Activated CD4-positive, CD25-positive, alpha-beta regulatory T cell treated with anti-CD3 and anti-CD28 coated beads, Interleukin-2, amount 50 U/mL, for 16 hours (primary cell): ENCODE measurements at places on chromosomes 5 and 9.
A peak's percentile ranks its signal among the peaks of the same experiment; 100 is the strongest.

DNA sequence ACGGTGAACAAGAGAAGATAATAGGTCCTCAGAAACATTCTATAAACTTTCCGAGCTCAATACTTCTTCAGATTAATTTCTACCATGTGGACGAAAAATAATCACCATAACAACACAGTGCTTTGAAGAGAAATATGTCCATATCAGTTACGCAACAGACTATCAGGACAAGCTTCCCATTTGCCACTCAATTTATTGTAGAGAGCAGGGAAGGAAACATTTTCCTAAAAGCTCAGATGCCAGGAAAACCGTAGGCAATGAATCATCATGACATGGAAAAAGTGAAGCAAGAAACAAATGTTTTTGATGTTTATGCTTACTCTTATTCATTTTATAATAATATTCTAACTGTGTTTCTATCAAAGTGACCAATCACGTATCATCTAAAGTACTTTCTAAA is 87.6 kb downstream of the S1PR3 start:
- no peak for DNase-seq

- DNase-seq = peak; percentile 64
These were observed 6.3 kb upstream of the GARIN3 start for GRCh38 chr5:157172403-157172802.

DNA sequence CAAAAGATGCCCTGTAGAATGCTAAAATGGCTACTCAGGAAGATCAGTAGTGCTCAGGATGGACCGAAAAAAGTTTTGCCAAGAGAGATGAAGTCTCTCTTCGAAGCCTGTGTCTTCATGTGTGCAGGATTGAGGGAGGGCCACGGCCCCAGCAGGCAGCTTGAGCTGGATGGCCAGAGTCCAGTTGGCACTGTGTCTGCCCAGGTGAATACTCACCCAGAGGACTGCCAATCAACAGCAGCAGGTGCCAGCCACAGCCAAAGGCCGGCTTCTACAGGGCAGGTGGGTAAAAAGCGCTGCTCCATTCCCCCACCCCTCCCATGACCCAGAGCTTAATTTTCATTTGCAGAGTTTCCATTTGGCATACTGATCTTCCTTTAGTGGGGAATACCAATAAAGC is 287.9 kb upstream of the ZNF608 start:
- no peak for DNase-seq

GRCh38 chr5:7638456-7638855 is 212.5 kb downstream of the CFAP90 start:
- no peak for DNase-seq

DNA sequence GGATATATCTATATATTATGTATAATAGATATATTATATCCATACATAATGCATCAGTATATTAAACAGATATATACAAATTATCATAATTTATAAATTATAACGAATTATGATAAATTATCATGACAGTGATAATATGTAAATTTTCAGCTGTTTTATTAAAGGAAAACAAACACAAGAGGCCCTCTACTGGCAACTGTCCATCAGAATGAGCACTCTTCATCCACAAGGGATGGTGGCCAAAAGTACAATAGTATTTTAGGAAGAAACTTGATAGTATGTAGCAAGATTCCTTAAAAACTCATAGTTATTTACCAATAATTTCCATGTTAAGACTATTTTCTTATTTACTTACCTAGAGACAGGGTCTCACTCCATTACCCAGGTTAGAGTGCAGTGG is 113.3 kb upstream of the LPAR1 start:
- no peak for DNase-seq

- no peak for DNase-seq
These were observed 27.2 kb downstream of the CCDC69 start for GRCh38 chr5:151196556-151197290.

- DNase-seq = no peak
These were observed 180.8 kb downstream of the RGS3 start for GRCh38 chr9:113644321-113644720.

- DNase-seq = no peak
These were observed 26.3 kb upstream of the CEP120 start for GRCh38 chr5:123449424-123449974.

DNA sequence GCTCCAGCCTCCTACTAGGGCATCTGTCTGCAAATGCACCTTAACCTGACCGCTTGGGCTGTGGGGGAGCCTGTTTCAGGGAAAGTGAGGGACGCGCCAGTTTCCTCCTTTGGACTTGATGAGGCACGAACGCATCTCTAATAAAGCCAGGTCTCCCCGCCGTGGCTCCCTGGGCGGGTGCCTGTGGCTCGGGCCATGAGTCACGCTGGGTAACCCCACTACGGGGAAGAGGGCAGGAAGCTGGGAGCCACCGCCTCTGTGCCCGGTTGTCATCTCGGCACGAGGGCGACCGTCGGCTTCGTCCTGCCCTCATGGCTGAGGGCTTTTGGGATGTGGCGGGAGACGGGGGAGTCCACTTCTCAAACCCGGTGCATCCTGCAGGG is 12.1 kb downstream of the NOTCH1 start:
- DNase-seq = peak; percentile 46

DNA sequence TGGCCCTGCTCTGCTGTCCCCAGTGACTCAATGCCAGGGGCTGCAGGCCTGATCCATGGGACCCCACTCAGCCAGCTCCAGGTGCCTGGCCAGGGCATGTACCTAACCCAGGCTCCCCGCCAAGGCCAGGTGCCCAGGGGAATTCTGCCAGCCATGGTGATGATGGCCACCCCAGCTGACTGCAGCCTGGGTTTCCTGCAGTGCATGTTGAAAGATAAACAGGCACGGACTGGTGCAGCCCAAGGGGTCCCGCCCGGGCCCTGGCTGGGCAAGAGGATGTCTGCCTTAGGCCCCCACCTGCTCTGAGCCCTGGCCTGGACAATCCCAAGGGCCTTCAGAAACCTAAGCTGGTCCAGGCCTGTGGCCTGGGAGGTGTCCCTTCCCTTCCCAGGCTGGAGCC is 1.2 kb downstream of the ABCA2 start:
- DNase-seq = no peak

- no peak for DNase-seq
These were observed 130.8 kb downstream of the PCSK1 start for GRCh38 chr5:96302174-96302738.

DNA sequence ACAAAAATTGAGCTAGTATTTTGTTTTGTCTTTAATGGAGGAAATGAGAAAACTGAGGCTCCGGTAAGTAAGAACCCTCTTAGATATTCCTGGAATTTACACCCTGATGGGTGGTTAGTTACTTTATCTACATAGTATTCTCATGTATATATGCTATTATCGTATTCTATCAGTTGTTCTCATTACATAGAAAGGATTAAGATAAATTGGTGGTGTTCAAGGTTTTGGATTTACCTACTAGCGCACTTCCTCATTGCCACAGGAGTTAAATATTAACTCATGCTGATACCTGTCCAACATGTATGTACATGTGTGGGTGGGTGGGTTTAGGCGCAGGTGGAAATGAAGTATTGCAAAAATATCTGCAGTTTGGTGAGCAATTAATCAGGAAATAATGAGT is 61.1 kb upstream of the IFNE start:
- DNase-seq = no peak

- no peak for DNase-seq
These were observed 21.1 kb downstream of the BNIP1 start for GRCh38 chr5:173165177-173166016.

DNA sequence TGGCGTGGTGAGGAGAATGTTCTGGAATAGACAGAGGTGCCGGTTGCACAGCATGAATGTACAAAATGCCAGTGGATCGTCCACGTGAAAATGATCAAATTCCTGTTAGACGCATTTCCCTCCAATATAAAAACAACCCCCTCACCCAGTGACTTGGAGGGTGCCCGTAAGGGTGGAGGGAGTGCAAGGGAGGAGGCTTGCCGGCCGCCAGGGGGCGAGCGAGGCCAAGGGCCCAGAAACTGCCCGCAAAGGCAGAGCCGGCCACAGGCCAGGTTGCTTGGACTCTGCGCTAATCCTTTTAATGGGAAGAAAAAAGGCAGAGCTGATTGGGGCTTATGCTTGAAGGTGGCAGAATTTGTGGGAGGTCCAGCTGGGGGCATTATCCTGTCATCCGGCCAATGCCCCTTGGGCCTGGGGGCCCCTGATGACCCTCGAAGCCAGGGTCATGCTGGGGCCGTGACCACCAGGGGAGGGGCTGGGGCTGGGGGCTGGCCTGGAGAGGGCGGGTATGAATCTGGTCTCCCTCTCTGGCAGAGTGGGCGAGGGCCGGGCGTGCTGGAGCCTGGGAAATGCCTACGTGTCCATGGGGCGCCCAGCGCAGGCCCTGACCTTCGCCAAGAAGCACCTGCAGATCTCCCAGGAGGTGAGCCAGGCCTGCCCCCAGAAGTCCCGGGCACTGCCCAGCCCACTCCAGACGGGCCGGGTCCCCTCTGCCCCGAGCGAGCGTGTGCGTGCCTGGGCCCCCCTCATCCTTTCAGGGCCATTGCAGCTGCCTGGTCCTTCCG is 12.0 kb downstream of the GPSM1 start:
- DNase-seq = no peak

DNA sequence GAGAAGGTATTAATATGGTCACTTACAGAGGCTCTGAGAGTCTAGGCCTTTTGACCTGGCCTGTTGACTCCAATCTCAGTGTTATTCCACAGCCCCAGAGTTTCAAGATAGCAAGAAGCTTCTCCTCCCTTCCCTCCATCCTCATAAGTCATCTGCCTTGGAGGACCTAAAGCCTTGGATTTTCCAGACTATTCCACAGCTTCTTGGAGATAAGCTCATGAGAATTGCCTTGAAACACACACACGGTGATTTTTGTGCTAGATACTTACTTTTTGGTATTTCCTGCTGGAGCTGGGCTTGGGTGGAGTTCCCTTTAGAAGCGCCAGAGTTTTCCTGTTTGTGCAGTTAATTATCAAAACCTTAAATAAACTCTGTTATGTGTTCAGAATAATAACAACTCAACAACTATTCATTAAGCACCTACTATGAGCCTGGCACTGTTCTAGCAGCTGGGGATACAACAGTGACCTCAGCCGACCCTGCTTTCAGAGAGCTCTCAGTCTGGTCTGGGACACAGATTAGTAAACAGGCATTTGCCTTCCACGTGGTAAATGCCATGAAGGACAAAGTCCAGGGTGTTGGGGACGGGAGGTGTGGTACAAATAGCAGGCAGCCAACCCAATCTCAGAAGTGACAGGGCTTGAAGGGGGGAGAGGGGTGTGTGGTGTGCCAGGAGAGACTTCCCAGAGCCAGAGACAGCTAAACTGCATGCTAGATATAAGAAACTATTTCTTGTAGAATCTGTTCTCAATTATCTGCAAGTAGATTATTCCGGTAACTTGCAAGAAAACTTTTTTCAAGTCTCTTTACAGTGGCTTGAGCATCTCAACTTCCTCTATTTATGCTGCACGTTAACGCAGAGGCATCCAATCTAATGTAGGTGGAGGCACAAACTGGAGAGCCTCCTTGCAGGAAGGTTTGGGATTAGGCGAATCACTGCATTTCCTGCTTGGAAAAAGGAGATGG is 55.9 kb upstream of the KLF9 start:
- no peak for DNase-seq

- DNase-seq = no peak
These were observed 1111.8 kb downstream of the TAF11L14 start for GRCh38 chr5:18745988-18746615.

DNA sequence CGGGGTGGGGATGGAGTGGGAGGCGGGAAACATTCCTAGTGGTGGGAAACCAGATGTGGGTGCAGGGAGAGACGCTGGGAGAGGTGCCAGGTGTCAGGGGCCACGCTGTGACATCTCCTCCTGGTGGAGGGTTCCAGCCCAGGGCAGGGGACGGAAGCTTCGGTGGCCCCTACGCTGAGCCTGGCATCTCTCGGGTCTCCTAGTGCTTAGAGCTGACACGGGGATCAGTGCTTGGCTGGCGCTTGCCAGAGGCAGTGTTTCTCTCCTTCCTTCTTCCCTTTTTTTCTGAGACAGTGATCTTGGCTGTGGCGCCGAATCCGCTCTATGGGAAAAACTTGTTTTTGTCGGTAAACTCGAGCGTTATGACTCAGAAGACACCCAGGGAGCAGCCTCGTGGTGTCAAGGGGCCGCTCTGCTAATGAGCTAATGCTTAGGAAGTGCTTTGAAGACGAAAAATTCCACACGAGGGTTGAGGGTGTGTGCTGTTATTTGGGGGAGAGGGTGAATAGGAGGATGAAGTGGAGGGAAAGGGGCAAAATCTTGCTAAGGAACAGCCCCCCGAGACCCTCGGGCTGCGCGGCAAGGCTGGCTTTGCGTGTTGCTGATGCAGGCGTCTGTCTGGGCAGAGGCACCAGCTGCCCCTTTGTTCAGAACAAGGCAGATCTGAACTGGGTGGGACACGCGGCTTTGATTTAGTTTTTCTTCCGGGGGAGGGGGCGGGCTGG is 20.4 kb upstream of the IER5L start:
- DNase-seq = no peak

GRCh38 chr9:16133556-16134227 is 580.8 kb downstream of the CCDC171 start:
- no peak for DNase-seq

DNA sequence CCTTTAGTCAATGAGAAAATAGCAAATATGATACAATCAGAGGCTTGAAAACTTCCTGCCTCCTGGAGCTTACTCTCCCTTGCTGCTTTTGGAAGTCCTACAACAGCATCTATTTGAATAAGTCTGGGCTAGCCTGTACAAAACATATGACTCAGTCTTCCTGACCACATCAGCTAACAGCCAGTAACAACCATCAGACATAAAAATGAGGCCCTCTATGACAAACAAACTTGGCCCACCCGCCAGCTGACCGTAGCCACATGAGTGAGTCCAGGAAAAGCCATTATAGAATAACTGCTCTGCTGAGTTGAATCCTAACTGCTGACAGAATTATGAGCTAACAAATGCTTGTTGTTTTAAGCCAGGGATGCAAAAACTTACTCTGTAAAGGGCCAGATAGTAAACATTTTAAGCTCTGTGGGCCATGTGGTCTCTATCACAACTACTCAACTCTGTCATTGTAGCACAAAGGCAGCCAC is 347.6 kb downstream of the PTPRD start:
- no peak for DNase-seq

- no peak for DNase-seq
These were observed 22.8 kb downstream of the ACER2 start for GRCh38 chr9:19431361-19432171.

DNA sequence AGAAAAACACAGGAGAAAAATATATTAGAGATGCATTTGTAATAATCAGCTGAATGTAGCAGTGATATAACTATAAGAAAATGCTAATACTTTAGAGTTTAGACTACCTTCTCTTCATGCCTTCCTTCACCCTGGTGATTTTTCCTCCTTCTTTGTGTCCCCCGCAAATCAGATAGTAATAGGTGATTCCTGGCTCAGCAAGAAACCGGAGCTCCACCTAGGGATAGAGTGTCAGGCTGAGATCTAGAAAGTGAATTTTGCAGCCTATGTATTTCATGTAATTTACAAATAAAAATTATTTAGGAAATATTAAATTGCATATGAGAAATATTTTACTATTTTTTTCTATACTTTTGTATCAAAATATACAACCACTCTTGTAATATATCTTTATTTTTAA is 109.8 kb upstream of the ST8SIA4 start:
- DNase-seq = no peak

GRCh38 chr5:344668-345067 is 23.2 kb downstream of the AHRR start:
- no peak for DNase-seq

- DNase-seq = no peak
These were observed 576.1 kb downstream of the CDH18 start for GRCh38 chr5:19411936-19412335.

GRCh38 chr5:38823503-38823902 is 22.3 kb upstream of the OSMR start:
- no peak for DNase-seq

- DNase-seq = no peak
These were observed 70.5 kb upstream of the ZNF618 start for GRCh38 chr9:113805486-113806132.
